Activated CD4-positive, alpha-beta memory T cell treated with anti-CD3 and anti-CD28 coated beads for 36 hours (primary cell): ENCODE measurements at places on chromosomes 2 and 18. TPM values are rescaled to one million over a fixed set of nuclear protein-coding genes. Genes with fewer than 3 reads are reported as not detected.

- no peak for DNase-seq
Measured at GRCh38 chr2:223998948-223999347, 40.1 kb downstream of the SERPINE2 start.

GRCh38 chr18:59268127-59268720 is 5.0 kb downstream of the RAX start:
- DNase-seq, result no peak

GRCh38 chr18:13501891-13502290 is 224.5 kb downstream of the FAM210A start:
- peak; percentile 67 for DNase-seq

Gene ASB18
- total RNA-seq, result not detected

DNA sequence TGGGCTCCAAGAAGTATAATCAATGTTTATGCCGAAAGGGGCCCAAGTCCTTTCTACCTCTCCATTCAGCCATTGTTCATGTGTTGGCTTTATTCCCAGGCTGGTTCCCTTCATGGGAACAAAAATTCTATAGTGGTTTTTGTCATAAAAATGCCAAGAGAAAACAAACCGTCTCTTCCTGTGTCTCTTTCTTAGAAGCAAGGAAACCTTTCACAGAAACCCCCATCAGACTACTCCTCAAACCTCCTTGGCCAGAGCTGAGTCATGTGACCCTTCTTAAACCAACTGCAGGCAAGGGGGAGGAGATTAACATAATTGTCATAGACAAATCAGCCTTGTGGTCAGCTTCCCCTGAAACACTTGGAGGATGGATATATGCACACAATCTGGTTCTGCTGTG is 75.1 kb upstream of the TANK start:
- peak; percentile 12 for DNase-seq
